ENCODE measurements at places on chromosomes 12 and 14.

DNA sequence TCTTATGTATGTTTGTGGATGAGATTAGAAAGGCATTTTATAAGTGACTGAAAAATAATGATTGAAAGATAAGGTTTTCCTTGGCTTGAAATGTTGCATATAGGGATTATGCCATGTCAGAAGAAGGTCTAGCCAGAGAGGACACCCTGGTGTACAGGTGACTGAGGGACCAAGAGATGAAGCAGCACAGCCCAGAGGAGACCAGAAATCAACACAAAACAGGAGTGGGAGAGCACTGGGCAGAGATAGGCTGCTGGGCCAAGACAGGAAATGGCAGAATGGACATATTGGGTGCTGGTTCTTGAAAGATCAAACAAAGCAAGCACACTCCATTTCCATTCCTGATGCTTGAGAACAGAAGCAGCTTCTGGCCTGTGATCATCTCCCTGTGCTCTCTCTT, 24.4 kb upstream of the FRMD6 start:
- DNase-seq: no peak

DNA sequence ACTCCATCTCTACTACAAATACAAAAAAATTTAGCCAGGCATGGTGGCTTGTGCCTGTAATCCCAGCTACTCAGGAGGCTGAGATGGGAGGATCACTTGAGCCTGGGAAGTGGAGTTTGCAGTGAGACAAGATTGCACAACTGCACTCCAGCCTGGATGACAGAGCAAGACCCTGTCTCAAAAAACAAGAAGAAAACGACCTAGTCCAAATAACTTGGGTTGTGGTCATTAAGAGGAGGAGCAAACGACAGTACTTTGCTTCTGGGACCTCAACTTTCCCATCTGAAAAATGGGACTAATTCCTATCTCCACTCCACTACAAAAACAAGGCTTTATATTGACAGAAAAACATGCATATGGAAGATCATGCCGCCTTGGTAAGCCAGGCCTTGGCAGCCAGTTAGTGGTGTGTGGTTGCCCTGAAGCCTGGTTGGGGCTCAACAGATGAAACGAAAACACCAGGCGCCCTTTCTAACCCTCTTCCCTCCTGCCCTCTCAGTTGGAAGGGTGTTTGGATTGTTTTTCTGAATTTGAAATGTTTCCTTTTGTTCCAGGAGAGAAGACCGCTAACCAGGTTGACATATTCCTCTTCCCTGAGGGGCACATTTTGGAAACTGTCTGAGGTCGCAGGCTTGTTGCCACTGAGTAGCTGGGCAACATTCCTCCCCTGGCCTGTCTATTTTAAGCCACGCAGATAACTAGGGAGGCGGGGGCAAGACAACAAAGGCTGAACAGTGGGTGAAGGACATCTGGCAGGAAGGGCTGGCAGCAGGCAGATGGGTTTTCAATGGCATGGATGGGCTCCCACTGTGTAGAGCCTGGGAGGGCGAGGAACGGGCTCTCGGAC, 13.7 kb upstream of the VPS37B start:
- DNase-seq: peak; percentile 37

GRCh38 chr12:27285403-27285802, 41.3 kb downstream of the STK38L start:
- peak; percentile 37 for DNase-seq

- DNase-seq: no peak
These were observed 160.0 kb upstream of the FBXO33 start for GRCh38 chr14:39592116-39592789.

DNA sequence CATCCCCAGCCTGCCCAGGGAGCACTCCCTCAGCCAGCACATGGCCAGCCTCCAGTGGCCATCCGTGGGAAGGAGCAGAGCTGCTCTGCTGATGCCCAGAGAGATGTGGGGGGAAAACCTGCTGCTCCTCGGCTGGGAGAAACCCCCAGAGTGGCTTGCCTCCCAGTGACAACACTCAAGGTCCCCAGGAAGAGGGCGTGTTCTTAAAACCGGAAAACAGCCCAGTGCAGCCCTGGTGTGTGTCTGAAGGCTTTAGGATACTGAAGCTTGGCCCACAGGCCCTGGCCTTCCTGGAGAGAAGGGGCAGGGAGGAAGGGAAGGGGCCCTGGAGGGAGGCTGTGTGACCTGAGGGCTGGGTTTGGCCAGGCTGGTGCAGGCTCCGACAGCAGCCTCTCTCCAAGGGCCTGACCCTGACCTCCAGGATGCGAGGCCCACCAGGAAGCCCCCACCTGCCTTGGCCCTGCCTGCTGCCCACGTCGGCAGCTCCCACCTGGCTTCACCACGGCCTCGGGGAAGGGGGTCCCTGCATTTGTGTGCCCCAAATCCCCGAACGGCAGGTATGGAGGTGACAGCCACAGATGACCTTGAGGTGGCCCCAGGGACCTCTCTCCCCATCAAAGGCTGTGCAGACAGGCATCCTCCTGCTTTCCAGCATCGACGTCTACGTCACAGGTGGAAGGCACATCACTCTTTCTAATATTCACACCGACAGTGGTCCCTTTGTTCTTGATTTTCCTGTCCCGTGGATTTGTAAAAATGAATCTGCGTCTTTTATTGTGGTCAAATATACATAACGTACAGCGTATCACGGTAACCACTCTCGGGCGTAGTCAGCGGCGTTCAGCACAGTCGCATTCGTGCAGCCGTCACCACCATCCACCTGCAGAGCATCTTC, 190.0 kb upstream of the C14orf180 start:
- DNase-seq: no peak

Data from astrocyte of the hippocampus (primary cell).